ENCODE measurements at places on chromosomes 7 and 10.

GRCh38 chr10:619710-620109, 69.8 kb downstream of the DIP2C start:
- DNase-seq = no peak

GRCh38 chr10:109348324-109348723, 575.0 kb downstream of the XPNPEP1 start:
- DNase-seq = no peak

- no peak for DNase-seq
Measured at GRCh38 chr10:15252396-15252795, 83.9 kb upstream of the NMT2 start.

GRCh38 chr10:26746061-26746460, 48.6 kb downstream of the PDSS1 start:
- DNase-seq = no peak

GRCh38 chr10:106877574-106877973, 286.9 kb downstream of the SORCS1 start:
- DNase-seq = no peak

DNA sequence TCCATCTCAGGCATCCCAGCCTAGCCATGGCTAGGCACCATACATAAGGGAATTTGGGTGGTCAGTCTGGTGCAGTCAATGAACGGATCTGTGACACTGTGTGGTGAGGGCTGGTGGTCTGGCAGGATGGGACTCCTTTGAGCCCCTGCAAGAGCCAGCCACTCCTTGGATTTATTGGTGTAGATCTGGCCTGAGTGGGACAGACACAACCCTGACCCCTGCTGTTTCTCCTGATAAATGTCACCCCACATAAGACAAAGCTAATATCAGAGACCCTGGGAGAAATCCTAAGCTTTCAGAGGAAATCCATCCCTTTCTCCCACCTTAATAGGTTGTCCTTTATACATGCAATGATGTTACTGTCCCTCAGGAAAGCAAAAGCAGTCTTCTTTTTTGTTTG, 2.3 kb downstream of the FBXO24 start:
- DNase-seq = no peak

DNA sequence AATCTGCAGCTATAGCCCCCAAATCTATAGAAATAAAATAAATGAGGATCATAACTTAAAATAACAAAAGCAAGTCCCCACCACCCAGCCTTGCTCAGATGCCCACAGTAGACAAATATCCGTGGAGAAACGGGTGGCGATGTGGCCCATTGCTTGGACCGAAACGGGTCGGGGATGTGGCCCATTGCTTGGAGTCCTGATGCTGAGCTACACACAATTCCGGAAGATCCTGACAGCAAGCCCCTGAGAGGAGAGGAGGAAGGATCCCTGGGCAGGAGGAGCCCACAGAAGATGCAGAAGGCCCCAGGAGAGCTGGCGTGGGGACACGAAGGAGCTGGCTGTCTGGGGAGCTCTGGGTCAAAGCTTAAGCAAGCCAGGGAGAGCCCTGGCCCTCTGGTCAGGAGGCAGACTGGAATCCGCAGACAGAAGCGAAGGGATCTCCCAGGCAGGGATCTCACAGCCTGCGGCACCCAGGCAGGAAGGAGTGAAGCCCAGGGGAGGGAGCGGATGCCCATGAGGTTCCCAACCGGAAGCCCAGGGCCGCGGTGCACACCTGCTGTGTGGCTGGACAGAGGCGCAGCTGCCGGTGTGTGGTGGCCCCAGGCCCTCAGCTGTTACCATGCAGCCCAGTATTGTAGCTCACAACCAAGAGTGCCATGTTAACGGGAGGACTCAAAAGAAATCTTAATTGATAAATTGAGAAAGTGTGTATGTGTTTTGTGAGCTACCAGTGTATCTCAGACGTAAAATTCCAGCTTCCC, 138.8 kb downstream of the ADARB2 start:
- no peak for DNase-seq

- DNase-seq = peak; percentile 35
Measured at GRCh38 chr7:50676740-50677637, 105.7 kb downstream of the GRB10 start.

DNA sequence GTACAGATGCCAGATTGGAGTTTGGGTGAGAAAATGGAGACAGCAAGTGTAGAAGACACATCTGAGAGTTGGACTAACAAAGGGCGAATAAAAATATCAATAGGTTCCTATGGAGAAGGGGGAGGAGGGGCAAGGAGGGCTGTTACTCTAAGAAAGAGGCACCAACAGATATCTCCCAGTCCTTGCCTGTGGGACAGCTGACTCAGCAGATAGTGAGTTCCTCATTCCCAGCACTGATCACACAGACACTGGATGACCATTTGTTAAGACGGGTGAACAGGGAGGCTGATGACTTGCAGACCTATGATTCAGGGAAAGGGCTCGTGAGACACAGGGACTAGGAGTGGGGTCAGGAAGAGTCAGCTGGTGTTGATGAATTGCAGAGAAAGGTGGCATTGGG, 5.7 kb upstream of the PRR15 start:
- no peak for DNase-seq

- DNase-seq = no peak
Measured at GRCh38 chr7:27677912-27678612, 15.4 kb upstream of the HIBADH start.

DNA sequence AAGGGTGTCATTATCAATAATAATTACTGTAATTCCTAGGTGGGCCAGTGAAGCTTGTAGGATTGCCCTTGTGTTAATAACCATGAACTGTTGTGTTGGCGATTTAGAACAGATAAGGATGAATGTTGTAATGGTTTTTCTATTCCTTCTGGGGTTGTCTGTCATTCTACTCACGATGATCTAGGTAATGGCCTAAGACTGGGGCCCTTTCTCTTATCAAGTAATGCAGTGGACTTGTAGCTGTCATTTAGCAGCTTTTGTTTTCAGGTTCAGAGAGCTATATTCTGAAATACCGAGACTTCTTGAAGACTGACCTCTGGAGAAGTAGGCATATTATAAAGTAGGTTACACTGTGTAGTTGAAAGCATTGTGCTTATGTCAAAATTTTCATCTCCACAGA, 110.2 kb downstream of the TAF3 start:
- DNase-seq = no peak

- no peak for DNase-seq
Measured at GRCh38 chr7:68748934-68749900, 849.1 kb upstream of the AUTS2 start.

DNA sequence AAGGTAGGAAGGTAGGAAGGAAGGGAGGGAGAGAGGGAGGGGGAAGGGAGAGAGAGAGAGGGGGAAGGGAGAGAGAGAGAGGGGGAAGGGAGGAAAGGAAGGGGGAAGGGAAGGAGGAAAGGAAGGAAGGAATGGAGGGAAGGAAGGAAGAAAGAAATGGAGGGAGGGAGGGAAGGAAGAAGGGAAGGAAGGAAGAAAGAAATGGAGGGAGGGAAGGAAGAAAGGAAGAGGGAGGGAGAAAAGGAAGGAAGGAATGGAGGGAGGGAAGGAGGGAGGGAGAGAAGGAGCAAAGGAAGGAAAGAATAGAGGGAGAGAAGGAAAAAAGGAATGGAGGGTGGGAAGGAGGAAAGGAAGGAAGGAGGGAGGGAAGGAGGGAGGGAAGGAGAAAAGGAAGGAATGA, 176.4 kb upstream of the PTER start:
- no peak for DNase-seq

DNA sequence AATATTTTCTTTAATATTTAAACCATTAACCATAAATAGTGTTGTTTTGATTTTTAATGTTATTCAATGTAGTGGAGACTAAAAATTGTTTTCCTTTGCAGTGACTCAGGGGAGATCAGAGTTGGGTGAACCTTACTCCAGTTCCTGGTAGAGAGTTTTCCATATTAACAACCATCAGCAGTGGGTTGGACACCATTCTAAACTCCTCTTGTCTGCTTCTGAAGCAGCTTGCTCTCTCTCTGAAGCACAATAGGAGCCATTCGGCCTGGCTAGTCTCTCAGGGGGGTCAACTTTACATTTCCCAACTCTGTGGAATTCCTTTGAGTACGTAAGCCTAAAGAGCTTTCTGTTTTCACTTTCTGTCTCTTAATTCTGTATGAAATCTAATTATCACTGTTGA, 9.4 kb upstream of the NRG3 start:
- no peak for DNase-seq

DNA sequence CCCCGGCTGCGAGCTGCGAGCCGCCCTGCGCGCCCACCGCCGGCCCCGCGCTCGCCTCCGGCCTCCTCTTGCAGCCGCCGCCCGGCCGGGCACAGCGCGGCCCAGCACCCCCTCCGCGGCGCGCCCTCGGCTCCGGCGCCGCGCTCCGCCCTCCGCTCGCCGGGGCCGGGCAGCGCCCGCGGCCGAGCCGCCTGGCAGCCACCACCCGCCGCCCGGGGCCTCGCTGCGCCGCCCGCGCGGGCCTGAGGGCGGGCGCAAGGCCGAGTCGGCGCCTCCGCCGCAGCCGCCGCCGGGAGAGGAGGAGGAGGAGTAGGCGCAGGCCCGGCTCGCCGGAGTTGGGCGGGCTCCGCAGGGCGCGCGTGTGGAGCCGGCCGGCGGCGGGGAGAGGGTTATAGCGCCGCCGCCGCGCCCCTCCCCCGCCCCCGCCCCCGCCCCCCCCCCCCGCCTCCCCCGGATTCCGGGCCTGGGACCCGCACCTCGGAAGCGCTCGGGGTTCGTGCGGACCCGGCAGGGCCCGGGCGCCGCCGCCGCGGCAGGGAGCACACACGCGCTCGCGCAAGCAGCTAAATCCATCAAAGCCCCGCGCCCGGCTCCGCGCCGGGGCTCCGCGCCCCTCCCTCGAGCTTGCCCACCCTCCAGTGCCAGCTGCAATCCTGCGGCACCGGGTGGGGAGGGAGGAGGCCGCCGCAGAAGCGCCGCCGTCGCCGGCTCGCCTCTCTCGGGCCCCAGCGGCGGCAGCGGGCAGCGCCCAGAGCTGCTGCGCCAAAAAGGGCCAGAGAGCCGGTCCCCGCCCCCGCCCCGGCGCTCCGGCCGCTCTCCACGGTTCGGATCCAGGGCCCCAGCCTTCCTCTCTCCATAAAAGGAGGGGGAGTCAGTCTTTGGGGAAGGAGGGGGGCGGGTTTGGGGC, at the start of gene PDGFA:
PDGFA (minus strand) TSS at position 363 of the 907 bp plus-strand sequence. CDS start 845 bp downstream, outside the sequence.
- no peak for DNase-seq

GRCh38 chr10:125249948-125250347, 89.6 kb upstream of the CTBP2 start:
- DNase-seq = no peak

DNA sequence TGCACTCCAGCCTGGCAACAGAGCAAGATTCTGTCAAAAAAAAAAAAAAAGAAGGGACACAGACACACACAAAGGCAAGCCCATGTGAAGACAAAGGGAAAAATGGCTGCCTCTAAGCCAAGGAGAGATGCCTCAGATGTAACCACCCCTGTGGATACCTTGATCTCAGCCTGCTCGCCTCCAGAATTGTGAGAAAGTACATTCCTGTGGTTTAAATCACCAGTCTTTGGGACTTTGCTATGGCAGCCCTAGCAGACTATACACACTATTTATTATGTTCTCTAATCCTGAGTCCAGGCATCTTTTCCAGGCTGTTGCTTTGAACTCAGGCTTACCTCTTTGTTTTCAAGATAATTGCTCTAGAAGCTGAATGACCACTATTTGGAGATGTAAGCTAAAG, 494.3 kb downstream of the GALNT17 start:
- no peak for DNase-seq

DNA sequence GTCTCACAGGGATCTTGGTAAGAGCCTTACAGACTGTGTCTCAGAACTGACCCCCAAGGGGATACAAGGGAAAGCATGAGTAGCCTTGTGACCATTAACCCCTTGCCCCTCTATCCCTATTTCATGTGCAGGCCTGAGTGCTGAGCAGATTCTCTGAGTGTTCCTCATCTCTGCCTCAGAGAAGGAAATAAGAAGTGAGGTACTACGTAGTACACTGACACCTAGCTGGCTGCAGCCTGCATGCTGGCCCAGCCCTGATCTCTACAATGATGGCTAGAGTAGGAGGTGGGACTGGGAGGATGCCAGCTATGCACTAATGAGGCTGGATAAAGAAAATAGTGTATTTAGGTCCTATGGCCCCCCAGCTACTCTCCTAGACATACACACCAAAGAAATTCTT, 174.9 kb upstream of the HPS1 start:
- DNase-seq = no peak

DNA sequence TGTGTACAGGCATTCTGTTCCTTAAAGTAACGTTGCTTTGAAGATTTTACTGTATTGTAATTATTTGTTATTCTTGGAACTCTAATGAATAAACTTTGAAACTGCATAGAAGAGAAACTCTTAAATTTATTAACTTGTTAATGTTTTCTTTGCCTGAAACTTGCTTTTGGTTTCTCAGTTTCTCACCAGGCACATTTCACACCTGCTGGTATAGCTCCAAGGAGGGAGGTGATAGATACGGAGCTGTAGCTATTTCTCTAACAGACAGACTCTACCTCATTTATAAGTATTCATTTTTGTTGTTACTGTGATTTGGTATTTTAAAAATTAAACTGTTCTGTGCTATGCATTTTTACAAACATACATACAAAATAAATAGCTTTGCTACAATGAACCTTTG, 32.7 kb downstream of the R3HCC1L start:
- DNase-seq = no peak

- DNase-seq = no peak
Measured at GRCh38 chr7:134245253-134245652, 71.5 kb downstream of the SLC35B4 start.

DNA sequence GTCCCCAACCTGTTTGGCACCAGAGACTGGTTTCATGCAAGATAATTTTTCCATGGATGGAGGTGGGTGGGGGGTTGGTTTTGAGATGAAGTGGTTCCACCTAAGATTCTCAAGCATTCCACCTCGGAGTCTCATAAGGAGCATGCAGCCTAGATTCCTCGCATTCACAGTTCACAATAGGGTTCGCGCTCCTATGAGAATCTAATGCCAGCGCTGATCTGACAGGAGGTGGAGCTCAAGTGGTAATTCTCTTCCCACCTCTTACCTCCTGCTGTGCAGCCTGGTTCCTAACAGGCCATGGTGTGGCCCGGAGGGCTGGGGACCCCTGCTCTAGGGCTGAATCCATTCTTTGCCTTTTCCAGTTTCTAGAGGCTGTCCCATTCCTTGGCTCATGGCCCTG, 19.1 kb upstream of the CDK1 start:
- DNase-seq = no peak

GRCh38 chr7:33130184-33130583, 820 bp downstream of the BBS9 start:
- peak; percentile 45 for DNase-seq

DNA sequence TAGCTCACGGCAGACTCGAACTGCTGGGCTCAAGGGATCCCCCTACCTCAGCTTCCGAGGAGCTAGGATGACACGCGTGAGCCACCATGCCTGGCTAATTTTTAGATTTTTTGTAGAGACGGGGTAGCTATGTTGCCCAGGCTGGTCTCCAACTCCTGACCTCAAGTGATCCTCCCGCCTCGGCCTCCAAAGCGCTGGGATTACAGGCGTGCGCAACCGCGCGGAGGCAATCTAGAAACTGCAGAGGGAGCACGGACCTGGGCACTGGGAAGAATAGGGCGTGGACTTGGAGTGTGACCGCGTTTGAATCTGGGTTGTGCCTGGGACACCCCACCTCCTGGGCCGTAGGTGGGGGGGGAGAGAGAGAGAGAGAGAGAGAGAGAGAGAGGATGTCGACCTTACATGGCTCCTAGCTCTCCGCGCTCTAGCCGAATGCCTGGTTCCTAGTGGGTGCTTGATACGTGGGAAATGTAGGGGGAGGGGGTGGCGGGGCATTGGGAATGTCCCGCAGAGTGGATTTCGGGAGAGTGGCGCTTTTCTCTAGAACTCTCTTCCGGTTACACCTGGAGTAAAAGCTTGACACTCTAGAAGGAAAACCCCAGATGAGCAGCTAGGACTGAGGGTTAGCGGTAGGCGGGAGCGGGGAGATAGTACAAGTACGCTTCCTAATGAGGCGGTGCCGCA, 1.2 kb upstream of the MAP3K8 start:
- no peak for DNase-seq

GRCh38 chr7:136528329-136528728, 340.1 kb upstream of the CHRM2 start:
- no peak for DNase-seq

All from activated CD8-positive, alpha-beta memory T cell treated with anti-CD3 and anti-CD28 coated beads, Interleukin-2, amount 10 ng/mL, durations not matched to agents 7 days and 5 days (primary cell).